ENCODE measurements at places on chromosomes 1 and 21.

DNA sequence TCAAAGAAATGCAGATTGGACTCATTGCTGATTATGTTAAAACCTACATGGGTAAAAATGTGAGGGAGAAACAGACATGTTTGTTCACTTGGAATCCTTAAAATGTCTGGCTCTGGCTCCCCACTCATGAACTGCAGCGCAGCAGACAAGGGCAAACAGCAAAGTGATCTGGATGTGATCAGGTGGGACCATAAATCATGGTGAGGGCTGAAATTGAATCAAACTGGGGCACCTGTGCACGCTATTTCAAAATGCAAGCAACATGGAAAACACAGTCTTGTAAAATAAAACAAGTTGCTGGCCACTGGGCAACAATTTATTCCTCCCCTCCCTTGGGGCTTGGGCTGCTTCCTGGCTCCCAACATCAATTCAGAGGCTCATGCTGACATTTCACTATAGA lies 373.4 kb downstream of the SEC16B start:
- no peak for DNase-seq

DNA sequence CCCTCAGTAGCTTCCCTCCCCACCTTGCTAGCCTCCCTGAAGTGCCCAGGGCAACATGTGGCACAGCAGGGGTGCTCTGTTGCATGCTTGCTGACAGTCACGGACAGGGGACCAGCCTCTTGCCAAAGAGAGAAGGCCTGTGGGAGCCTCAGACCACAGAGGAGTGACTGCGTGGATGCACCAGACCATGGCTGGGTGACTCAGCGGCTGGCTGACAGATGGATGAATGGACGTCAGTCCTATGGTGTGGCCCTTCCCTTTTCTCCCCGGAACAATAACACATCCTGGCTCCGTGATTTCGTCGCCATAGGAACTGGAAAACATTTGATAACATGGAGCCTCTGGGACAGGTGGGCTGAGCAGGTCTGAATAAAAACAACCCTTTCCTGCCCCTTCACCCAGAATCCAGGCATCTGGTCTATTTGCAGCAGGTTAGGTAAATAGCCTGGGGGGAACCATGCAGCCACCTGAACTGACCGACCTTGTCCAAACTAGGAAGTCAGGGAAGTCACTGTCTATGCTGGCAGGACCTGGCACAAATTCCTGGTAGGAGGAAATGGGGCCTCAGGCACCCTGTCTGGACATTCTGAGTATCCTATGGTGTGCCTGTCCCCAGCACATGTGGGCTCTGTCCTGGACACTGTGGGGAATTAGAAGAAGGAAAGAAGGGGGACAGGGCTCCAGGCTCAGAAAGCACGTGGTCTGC lies 53.3 kb downstream of the NENF start:
- no peak for DNase-seq

DNA sequence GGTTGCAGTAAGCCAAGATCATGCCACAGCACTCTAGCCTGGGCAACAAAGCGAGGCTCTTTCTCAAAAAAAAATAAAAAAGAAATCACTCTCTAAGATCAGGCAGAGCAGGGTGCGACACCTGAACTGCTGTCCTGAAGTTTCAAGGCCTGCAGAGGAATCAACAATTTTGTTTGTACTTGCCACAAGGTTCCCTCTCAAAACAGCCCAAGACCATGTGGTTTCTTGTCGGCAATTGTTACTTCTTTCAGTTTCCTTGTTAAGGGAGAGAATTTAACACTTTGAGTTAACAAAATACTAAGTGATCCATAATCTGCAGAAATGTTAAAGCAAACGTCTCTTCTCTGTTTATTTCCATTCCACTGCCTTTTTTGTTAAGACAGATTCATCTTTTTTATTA lies 36.5 kb downstream of the MACO1 start:
- no peak for DNase-seq

- DNase-seq = no peak
Measured at GRCh38 chr1:11833900-11834299, 13.7 kb downstream of the NPPA start.

DNA sequence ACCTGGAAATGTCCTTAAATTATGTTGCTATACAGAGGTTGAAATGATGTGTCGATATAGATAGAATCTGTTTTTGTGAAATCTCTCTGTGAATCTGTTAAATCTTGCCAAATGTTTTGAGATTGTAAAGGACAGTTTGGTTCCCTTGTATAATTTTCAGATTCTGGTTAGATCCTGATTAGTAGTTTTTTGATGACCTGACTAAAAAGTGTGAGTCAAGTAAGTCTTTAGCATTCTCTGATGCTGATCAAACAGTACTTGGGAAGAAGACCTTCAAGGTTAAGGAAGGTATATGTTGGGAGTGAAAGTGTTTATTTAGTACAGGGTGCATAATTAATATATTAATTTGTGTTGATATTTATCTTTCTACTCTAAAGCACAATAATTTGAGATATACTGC lies 32.7 kb downstream of the DDI2 start:
- DNase-seq = no peak

DNA sequence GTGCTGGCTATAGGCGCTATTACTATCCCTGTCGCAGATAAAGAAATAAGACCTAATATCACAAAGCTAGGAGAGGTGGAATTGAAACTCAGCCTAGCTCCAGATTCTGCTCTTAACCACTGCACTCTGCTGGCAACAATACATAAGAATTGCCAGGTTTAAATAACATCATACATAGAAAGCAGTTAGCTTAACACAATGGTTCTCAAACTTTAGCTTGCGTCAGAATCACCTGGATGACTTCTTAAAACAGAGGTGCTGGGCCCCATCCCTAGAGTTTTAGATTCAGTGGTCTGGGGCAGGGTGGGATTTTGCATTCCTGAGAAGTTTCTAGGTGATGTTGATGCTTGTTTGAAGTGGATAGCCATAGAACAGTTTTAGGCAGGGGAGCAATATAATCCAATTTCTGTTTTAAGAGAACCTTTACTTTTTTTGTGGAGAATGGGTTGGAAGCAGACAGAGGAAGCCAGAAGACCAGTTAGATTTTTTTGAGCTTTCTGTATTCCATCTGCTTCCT lies 1.1 kb upstream of the POMGNT1 start:
- DNase-seq = no peak

DNA sequence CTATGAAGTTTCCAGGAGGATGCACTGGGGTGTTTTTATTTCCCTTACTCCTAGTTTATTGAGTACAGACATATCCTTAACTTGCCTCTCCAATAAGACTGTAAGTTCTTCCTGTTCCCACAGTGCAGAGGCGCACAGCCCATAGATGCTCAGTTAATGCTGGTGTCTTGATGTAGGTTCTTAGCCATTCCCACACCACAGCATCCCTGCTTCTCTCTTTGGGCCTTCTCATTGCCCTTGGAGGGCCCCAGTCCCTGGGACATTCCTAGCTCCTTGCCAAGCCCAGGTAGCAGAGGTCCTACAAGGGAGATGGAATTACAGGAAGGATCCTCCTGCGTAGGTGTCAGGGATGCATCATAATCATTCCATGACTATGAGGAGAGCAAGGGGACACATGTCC lies 61.6 kb upstream of the HMGB4 start:
- DNase-seq = no peak

- DNase-seq = no peak
Measured at GRCh38 chr1:228778466-228778865, 43.2 kb downstream of the RHOU start.

DNA sequence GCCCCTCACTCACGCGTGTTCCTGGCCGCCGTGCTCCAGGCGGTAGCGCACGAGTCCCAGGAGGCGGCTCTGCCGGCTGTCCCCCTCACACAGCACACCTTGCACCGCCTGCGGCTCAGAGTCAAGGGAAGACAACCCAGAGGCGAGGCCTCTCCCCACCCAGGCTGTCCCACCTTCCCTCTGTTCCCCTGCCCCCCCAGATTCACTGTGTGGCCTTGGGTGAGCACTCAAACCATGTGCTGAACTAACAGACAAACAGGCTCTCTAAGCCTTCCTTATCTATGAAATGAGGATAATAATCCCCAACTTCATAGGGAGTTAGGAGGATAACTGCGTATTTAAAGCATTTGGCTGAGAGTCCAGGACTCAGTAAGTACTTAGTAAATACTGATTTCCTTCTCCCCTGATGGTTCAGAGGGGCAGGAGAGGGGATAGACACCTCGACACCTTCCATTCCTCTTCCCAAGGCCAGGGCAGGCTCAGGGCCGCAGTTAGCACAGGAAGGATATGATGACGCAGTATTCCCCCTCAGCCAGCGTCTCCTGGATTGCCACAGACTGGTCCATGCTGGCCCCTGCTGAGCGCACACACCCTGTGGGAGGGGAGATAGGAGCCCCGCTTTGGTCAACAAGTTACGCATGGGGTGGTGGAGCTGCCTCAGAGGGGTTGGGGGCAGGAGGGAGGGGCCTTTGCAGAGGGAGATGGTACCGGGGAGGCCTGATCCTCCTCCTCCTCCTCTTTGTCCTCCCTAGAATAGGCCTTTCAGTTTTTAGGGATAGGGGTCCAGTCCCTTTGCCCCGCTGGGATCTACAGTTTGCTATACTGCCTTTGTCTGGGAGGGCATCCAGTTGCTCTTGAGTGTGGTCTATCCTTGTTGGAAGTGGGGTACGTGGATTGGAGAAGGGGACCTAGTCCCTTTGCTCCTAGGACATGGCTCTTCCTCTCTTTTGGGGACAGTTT lies 830 bp downstream of the INPP5B start:
- DNase-seq = no peak

- no peak for DNase-seq
Measured at GRCh38 chr1:31412732-31413404, at the start of gene SERINC2. SERINC2 (plus strand) TSS chr1:31413213; CDS start chr1:31413266, 53 bp downstream.

Data from stimulated activated CD4-positive, alpha-beta T cell treated with anti-CD3 and anti-CD28 coated beads, Interleukin-1b, Interleukin-23, amount 100 ng/mL, for 24 hours (primary cell).